ENCODE measurements at places on chromosomes 5 and 9.

- no peak overlapping the region for H3K4me3 ChIP-seq
- H3K4me1 ChIP-seq: no peaks in the 10 kb centered on the region
- no peak overlapping the region for H3K27ac ChIP-seq
- DNase-seq: no peak
- H3K36me3 ChIP-seq: no peaks in the 10 kb centered on the region
- no peaks in the 10 kb centered on the region for H3K27me3 ChIP-seq
Observed at GRCh38 chr5:119951330-119951934, 322.1 kb downstream of the FAM170A start.

DNA sequence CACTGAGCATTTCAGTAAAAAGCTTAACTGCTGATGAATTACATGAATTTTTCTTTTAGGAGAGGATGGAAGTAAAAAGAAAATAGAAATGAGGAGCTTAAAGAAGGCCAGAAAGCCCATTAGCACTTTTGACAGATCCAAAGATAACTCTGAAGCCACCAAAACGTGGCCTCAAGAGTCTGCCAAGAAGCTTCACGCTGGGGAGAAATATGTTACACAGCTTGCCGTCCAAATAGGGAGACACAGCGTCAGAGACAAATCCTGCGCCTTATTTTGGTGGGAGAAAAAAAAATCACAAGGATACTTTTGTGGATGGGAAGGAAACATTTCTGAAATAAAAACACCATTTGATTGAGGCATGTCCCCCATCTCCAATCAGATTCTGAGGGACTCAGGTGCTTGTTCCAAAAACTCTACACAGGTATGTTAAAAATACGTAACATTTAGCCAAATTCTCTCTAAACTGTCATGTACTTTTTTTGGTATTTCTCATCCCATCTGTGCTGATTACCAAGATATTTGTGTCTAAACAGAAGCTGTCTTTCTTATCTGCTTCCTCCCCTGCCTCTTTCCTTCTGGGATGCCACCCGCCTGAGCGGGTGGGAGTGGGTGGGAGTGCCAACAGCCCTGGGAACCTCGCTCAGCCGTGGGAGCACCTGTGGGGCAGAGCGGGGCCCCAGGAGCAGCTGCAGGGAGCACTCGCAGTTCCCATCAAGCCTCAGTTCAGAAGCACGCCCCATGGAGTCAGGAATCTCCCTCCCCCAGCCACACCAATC, 275.5 kb downstream of the DENND1A start:
- H3K27ac ChIP-seq: no peak overlapping the region
- H3K36me3 ChIP-seq: peaks cover 5% of the 10 kb centered on the region
- H3K27me3 ChIP-seq: no peaks in the 10 kb centered on the region
- no peak overlapping the region for H3K4me3 ChIP-seq
- H3K4me1 ChIP-seq: no peaks in the 10 kb centered on the region
- no peak for DNase-seq

DNA sequence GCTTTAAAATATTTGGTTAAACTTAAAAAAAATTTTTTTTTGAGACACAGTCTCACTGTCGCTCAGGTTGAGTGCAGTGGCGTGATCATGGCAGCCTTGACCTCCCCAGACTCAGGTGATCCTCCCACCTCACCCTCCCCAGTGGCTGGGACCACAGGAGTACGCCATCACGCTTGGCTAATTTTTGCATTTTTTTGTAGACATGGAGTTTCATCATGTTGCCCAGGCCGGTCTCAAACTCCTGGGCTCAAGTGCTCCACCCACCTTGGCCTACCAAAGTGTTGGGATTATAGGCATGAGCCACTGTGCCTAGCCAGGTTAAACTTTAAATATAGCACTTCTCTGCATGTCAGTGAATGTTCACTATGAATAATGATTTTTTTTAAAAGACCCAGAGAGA, 224.5 kb upstream of the RFX3 start:
- no peaks in the 10 kb centered on the region for H3K4me1 ChIP-seq
- no peaks in the 10 kb centered on the region for H3K36me3 ChIP-seq
- no peak for DNase-seq
- H3K27ac ChIP-seq: no peak overlapping the region
- no peaks in the 10 kb centered on the region for H3K27me3 ChIP-seq

DNA sequence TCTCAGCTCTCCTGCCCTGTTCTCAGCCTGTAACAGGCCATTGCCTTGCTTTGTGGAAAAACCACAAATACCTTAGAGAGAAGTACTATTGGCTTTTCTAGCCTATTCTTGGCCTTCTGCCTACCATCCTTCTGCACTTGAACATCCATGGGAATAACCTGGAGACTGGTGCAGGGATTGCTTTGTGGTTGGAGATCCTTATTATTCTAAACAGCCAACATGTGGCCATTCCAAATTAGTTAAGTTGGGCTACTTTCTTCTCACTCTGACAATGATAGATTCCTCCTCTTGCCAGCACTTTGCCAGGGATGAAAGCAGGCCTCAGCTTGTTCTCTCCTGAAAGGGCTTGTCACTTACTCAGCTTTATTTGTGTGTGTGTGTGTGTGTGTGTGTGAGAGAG, 240.4 kb downstream of the GLIS3 start:
- H3K4me3 ChIP-seq: no peak overlapping the region
- H3K4me1 ChIP-seq: no peaks in the 10 kb centered on the region

DNA sequence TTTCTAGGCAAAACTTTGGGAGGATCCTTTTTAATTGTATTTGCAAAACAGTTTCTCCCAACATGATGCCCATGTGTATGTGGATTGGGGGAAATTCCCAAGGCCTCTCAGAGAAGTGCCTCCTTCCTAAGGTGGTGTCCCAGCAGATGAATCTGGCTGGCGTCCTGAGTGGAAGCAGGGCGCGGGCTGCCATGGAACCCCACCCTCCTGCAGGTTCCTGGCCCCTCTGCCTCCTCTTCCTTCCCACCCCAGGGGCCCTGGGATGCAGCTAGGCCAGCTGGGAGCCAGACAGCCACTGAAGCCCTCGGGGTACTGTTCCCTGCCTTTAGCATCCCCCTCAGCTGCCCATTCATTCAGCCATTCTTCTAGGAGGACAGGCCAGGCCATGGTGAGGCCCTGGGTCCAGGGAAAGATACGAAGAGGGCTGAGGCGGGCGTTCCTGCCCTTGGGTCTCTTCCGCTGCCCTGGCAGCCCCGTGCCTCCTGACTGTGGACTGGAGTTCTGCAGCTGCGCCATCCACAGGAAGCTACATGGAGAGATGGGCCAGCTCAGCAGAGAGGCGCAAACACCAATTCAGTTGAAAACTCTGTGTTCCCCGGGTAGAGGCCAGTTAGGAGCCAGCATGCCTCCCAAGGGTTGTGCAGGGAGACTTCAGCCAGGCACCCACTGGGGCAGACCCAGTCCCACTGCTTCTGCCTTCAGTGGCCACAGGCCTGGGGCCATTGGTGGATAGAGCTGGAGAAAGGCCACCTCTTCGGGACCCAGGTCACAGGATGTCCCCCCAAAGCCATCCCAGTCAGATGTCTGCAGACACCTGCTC, 36.5 kb downstream of the ADAMTS2 start:
- H3K4me3 ChIP-seq: no peak overlapping the region
- no peaks in the 10 kb centered on the region for H3K4me1 ChIP-seq
- H3K27me3 ChIP-seq: no peaks in the 10 kb centered on the region
- H3K36me3 ChIP-seq: no peaks in the 10 kb centered on the region

DNA sequence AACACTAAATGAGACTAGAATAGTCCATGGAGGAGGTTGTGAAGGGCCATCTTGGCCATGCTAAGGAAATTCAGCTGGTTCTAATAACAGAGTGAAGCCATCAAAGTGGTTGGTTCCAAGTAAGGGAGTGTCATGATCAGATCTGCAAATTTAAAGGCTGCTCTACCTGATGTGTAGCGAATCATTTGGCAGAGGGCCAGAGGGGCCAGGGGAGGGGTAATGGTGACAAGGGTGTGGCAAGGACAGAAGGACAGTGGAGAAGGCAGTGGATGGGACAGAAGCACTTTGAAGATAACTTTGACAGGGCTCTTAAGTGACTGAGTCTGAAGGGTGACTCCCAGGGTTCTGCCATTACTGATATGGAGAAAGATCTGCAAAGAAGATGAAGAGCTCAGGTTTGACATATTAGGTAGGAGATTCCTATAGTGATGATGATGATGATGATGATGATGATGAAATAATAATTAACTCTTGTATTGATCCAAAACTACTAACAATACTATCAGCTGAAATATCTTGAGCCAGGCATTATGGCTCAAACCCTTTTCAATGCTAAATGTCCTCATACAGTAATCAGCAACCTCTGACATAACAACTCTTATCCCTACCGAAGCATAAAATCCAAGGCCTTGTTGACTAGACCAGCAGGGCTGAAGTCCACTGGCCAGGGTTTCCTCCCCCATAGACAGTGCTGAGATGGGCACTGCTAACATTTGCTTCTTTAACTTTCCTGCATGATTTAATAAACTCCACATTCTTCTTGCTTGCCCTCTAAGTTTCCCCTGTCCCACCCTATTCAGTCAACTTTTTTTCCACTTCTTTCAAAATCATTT, 20.0 kb downstream of the KIAA1191 start:
- H3K4me1 ChIP-seq: no peaks in the 10 kb centered on the region
- H3K27me3 ChIP-seq: no peaks in the 10 kb centered on the region
- DNase-seq: no peak
- no peak overlapping the region for H3K27ac ChIP-seq
- H3K4me3 ChIP-seq: no peak overlapping the region
- H3K36me3 ChIP-seq: peaks cover 39% of the 10 kb centered on the region

DNA sequence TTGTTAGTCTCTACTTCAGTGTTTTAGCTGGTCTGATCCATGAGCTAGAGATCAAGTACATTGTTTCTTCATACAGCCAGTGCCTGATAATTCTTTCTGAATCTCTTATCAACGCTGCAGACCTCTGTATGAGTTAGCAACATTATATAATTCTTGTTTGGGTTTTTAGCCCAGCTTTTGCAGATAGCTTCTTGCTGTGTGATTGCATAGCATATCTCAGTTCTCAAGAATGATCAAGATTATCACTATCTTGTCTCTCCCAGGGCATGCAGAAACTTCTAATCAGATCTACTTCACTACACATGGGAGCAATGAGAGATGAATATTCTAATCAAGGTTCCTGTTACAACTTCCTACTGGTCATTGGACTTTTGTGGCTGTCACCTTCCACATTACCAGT, 158.3 kb downstream of the FAM174A start:
- no peak overlapping the region for H3K4me3 ChIP-seq
- H3K4me1 ChIP-seq: no peaks in the 10 kb centered on the region
- no peak for DNase-seq
- H3K36me3 ChIP-seq: no peaks in the 10 kb centered on the region
- H3K27me3 ChIP-seq: no peaks in the 10 kb centered on the region

DNA sequence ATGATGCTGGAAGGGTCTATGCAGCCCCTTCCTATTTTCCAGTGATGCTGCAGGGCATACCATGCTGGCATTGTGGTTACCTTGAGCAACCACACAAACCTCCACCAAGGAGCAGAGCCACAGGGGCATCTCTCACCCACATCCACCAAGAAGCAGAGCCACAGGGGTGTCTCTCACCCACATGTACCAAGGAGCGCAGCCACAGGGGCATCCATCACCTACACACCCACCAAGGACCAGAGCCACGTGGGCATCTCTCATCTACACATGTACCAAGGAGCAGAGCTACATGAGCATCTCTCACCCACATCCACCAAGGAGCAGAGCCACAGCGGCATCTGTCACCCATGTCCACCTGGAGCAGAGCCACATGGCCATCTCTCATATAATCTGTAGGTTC, 8.8 kb upstream of the GM2A start:
- no peaks in the 10 kb centered on the region for H3K36me3 ChIP-seq
- peaks cover 19% of the 10 kb centered on the region for H3K4me1 ChIP-seq
- DNase-seq: no peak
- no peak overlapping the region for H3K27ac ChIP-seq
- H3K4me3 ChIP-seq: no peak overlapping the region

GRCh38 chr9:27394154-27394825, 97.3 kb upstream of the EQTN start:
- no peak for DNase-seq
- no peak overlapping the region for H3K27ac ChIP-seq
- H3K4me3 ChIP-seq: no peak overlapping the region
- H3K36me3 ChIP-seq: no peaks in the 10 kb centered on the region
- no peaks in the 10 kb centered on the region for H3K4me1 ChIP-seq

DNA sequence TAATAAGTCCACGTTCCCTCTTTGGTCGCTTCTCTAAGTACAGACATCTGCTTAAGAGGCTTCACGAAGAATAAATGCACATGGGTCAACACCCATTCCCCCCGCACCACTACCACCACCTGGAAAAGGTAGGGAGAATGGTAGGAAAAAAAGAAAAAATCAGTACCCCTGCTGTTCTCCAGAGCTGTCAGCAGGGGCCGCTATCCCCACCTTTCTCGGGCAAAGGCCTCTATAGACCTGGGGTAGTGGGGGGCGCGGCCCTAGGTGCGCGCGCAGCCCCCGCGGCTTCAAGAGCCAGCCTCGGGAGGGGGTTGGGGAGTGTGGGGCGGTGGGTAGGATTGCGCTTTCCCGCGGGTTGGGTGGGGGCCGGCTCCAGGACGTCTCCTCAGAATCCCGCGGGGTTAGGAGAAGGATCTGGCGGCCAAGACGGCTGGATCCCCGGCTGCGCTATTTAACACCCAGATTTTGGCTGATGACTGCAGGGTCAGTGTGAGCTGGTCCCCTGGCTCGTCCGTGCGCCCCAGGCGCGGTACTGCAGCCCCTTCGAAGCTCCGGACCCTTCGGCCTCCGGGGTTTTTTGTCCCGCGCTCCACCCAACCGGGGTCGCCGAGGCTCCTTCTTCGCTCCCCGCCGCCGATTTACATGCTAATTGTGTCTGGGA, 1.6 kb upstream of the SEMA6A start:
- DNase-seq: no peak
- no peak overlapping the region for H3K27ac ChIP-seq
- H3K4me3 ChIP-seq: no peak overlapping the region
- peaks cover 29% of the 10 kb centered on the region for H3K4me1 ChIP-seq
- H3K27me3 ChIP-seq: peaks cover 63% of the 10 kb centered on the region

GRCh38 chr9:109238125-109238524, 71.1 kb upstream of the FRRS1L start:
- H3K4me3 ChIP-seq: no peak overlapping the region
- H3K4me1 ChIP-seq: no peaks in the 10 kb centered on the region
- no peaks in the 10 kb centered on the region for H3K36me3 ChIP-seq
- DNase-seq: no peak

- no peaks in the 10 kb centered on the region for H3K4me1 ChIP-seq
- no peak for DNase-seq
Observed at GRCh38 chr5:115559524-115559923, 14.9 kb upstream of the FEM1C start.

- no peaks in the 10 kb centered on the region for H3K27me3 ChIP-seq
- no peaks in the 10 kb centered on the region for H3K36me3 ChIP-seq
- no peak overlapping the region for H3K4me3 ChIP-seq
- no peak overlapping the region for H3K27ac ChIP-seq
- no peak for DNase-seq
- H3K4me1 ChIP-seq: no peaks in the 10 kb centered on the region
Observed at GRCh38 chr5:173638126-173639040, 21.9 kb upstream of the BOD1 start.
